ENCODE measurements at places on chromosomes 6 and 20.
A peak's percentile ranks its signal among the peaks of the same experiment; 100 is the strongest.

- DNase-seq, result no peak
Measured at GRCh38 chr6:131910219-131910589, 41.0 kb downstream of the CCN2 start.

DNA sequence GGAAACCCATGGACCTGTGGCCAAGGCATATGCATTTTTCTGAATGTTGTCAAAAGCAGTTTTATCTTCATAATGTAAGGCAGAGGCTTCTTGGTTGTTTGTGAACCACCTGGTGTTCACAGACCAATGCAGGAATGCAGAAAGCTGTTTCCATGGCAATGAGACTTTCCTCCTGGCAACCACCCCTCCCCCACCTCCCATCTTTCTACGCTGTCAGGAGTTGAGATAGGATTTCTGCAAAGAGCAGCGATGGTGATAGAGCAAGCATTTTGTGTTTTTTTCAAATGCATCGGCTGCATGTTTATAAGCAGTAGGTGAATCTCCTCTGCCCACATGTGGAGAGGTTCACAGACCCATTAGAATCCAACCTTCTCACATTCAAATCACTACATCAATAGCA, 114.1 kb upstream of the SMLR1 start:
- no peak for DNase-seq

DNA sequence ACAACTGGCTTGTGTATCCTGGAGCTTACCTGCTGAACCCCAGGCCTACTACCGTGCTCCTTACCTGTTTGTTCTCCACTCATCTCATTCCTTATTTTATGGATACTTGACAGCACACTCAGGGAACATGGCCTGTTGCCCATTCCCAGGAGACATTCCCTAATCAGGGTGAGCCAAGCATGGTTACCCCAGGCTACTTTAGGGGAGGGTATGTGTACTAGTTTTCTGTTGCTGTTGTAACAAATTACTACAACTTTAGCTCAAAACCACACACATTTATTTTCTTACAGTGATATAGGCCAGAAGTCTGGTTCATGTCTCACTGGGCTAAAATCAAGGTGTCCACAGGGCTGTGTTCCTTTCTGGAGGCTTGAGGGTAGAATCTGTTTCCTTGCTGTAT, 15.0 kb upstream of the TRAM2 start:
- no peak for DNase-seq

DNA sequence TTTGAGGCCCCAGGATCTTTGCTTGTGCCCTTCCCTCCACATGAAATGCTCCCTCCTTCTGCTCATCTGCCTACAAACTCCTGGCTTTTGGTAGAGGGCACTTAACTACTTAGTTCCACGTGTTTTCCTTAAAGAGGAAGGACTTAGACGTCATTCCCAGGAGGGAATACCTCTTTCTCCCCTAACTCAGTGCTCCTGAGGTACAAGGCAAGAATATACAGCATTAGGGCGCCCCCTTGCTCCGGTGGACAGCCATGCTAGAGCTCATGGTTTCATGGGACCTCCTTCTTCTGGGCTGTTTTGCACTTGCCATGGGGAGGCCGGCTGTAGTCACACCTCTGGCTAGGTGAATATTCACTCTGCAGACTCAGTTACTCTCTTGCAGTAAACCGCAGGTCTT, 93.8 kb upstream of the LY86 start:
- DNase-seq, result peak; percentile 80

DNA sequence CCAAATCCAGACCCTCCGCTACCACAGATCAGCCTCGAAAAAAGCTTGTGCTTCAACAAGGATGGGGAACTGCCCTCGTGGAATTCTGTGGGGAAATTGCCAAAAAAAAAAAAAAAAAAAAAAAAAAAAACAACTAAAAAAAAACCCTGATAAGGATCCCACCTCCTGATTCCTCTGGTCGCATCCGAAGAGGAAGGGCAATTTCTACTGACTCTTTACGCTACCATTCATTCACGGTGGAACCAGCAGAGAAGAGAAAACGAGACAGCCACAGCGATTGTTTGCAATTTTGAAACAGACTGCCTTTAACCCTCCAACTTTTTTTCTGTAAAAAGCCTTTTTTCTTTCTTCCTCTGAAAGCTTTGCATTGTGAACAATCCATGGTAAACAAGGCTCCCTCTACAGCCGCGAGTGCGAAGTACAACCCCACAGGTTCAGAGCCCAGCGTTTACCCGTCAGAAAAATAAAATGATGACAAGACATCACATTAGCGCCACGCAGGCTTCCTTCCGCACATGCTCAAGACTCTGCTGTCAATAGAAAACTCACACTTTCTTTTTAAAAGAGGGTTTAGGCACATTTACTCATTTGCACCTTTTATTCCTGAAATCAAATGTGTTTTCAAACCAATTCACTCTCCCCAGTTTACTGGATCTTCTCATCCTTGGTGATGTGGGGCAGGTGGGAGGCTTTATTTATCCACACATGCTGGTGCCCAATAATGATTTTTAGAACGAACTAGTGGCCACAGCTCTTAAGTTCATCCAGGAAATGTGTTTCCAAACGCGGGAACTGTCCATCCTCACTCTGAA, 100.0 kb downstream of the NOL4L start:
- peak; percentile 94 for DNase-seq

DNA sequence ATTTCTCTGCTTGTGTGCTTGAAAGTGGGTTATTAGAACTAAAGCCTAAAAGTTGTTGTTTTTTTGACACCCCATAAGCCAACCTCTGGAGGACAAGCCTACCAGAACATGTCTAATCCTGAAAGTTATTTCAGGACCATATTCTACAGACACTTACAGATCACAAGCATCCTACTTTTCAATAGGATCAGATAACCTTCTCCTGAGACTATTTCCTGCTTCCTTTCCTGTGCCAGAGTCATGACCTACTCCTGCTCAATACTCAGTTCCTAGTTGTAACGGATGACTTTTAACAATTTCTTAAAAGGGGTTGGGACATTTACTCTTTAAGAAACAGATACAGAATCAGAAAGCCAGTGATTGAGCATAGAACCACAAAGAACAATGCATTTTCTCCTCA, 5.3 kb upstream of the FILIP1 start:
- DNase-seq, result no peak

DNA sequence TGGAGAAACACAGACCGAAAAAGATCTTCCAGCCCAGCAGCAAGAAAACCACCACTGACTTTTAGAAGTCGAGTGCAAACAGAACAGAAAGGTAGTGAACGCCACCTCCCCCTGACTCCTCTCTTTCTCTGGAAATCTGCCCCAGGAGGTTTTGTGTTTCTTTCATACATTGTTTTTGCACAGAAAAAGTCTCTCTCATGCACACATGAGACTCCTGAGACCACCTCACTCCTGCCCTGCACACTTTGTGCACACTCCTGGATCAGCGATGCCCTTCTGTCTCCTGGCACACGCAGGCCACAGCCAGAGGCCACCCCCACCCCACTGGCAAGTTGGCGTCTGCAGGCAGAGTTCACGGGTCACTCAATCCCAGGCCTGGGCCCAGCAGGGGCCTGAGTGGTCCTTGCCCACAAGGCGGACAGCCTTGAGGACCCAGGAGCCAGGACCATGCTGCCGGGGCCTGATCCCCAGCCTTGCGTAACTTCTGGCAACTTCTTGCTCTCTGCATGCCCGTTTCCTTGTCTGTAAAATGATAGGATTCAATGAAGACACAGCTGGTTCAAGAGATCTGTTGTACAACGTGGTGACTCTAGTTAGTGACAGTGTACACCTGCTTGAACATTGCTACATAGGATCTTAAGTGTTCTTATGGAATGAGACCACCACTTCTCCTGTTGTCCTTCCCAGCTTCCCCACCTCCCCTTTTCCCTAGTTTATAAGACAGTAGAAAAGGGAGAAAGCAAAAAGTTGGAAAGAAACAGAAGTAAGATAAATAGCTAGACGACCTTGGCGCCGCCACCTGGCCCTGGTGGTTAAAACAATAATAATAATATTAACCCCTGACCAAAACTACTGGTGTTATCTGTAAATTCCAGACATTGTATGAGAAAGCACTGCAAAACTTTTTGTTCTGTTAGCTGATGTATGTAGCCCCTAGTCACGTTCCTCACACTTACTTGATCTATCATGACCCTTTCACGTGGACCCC, 30.2 kb upstream of the CST7 start:
- no peak for DNase-seq

DNA sequence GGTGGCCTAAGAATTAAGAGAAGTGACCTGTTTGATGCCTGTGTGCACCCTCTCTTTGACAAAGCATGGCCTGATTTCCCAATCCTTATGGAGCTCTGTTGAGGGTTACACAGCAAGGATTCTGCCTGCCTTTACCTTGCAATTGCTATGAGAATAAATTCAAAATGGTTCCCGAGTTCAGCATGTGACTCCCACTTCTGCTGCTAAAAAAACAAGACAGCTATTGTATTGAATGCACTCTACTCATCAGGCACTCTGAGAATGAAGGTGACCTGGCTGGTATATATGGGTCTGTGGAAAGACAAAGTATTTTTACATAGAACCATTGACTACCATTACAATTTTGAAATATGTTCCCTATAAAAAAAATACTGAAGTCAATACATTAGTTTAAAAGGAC, 190.3 kb downstream of the ATXN1 start:
- peak; percentile 89 for DNase-seq

- DNase-seq, result no peak
Measured at GRCh38 chr6:12570461-12571030, 146.0 kb upstream of the PHACTR1 start.

- no peak for DNase-seq
Measured at GRCh38 chr6:83822629-83823169, 30.5 kb upstream of the RIPPLY2 start.

DNA sequence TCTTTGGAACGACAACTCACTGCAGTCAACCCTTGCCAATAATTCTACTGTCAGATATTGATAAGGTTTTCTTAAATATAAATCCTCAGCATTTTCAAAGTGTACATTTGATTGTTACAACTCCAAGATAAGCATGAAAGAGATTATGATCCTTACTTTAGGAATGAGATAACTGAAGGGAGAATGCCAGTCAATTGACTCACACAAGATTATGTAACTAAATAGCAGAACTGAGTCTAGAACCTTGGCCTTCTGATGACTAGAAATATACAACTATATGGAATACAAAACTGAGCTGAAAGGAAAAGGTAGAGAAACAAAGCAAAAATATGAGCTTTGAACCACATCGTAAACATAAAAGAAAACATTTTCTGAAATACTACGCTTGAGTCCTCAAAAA, 26.9 kb upstream of the STXBP5 start:
- no peak for DNase-seq

DNA sequence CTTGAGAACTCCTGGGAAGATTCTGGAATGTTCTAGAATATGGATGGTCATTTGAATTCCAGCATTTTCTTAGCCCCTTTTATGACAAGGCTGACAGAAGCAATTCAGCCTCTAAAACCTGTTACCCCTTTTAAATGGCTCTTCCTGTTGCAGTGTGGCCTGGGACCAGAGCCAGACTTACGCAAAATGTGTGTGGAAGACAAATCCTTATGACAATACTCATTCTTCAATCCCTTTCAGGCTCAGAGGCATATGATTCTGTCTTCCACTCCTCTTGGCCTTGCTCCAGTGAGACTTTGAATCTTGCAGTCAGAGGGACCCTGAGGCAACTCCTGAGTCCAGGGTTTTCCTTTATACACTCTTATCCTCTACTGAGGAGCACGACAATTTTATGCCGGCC, 287.0 kb downstream of the CLIC5 start:
- peak; percentile 80 for DNase-seq

DNA sequence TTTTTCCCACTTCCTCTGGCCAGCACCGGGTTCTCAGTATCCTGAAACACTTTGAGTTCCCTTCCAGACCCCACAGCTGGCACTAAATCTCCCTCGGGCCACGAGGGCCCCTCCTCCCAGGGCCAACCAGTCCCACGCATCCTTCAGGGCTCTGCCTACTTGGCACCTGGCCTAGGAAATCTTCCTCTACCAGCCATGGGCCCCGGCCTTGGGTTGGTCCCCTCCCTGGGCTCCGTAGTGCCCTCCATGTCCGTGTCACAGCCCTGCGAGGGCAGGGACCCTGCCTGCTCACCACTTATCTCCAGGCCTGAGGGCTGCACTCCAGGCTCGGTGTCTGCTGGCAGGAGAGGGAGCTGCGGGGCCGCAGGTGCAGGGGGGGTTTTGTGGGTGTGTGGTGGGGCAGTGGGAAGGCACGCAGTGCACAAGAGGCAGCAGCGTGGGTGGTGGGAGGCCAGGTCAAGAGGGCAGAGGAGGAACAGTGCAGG, 48.8 kb upstream of the CDH22 start:
- no peak for DNase-seq

DNA sequence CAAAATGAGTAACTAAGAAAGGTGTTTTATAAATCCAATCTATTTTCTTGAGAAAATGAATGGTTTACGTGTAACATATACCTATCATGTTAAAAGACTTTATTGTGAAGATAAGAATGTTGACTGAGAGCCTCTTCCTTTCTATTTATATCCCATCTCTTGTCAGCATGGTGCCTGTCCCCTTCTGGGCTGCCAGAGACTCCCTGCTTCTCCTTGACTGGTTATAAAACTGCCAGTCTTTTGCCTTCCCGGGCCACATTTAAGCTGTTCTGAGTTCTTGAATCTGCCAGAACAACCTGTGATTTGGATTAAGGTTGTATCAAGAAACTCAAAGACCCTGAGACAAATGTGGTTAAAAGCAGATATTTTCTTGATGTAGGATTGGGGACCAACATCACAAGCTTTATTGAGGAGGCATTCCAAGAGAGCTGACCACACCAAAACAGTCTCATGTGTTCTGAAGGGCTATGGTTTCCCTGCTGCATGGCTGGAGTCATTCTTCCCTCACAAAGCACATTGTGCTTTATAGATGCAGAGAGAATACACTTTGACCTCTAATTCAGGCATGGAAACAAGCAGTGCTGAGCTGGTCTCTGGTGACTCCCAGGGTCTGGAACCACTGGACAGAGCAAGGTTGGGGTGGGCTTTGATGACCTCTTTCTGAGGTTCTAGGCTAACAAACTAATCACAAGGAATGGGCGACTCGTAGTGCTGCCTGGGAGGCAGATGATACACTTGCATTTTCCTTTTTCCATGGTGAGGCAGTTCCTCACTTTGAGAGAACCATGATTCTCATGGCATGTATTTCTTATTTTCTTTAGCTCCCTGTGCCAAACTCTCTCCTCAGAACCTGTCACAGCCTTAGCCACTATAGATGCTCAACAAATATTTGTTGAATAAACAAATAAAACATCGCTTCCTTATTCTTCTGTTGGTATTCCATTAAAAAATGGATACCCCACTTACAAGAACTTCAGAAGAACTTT, 205.0 kb upstream of the PREP start:
- no peak for DNase-seq

DNA sequence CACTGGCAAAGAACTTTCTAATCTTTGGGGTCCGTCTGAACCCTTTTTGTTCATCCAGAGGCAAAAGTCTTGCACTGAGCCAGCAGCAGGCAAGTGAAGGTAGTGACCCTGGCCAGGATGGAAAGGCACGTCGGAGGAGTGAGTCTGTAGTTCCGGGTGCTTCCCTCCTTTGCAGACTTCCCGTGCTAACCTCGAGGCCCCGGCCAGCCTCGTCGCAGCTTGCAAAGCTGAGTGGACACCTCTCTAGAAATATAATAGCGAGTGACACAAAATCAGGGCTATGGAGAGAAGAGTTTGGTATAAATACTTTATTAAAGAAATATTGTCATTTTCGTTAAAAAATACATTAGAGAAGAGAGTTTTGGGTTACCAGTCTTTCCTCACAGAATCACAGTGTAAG, 9.9 kb downstream of the PSMG4 start:
- no peak for DNase-seq

All from SK-MEL-5 (cell line).